ENCODE measurements at places on chromosomes 3 and 15.

DNA sequence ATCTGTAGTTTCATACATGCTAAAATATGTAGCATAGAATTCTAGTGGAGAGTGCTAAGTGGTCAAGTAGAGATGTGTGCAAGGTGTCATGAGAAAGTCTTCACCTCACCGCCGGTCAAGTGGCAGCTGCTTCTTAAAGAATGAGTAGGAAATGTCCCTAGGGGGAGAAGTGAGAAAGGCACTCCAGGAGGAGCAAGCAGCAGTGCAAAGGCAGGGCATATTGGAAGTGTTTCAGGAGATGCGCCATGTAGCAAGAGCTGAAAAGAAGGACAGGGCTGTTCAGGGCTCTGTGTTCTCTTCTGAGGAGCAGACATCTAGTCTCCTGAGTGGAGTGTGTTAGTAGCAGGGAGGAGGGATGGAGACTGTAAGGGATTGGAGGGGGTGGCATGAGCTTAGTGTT, 312.4 kb upstream of the SEMA6D start:
- no peak for DNase-seq

- DNase-seq = no peak
Observed at GRCh38 chr3:172101107-172101506, 61.7 kb downstream of the FNDC3B start.

GRCh38 chr15:85523530-85523929, 143.1 kb downstream of the AKAP13 start:
- DNase-seq = no peak

GRCh38 chr3:21585216-21585740, 165.7 kb downstream of the ZNF385D start:
- no peak for DNase-seq

DNA sequence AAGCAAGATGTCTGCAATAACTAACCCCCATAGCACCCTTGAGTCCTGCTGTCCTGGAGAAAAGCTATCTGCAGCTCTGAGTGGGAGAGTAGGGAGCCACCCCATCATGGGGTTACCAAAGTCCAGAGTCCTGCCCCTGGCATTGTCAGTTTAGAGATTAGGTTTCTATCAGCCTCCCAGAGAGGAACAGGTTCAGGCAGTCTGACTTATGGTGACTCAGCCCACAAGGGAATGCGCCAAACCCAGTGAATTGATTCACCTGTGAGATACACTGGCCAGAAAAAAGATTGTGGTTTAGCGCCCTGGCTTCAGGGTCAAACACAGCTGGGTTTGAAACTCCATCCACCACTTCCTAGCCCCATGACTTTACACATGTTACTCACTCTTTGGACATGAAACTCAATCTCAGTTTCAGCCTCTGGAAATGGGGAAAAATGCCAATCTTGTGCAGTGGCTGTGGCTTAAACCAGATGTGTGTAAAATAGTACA, 263.6 kb upstream of the HES1 start:
- DNase-seq = no peak

GRCh38 chr3:125324341-125324740, 50.8 kb downstream of the ZNF148 start:
- no peak for DNase-seq

DNA sequence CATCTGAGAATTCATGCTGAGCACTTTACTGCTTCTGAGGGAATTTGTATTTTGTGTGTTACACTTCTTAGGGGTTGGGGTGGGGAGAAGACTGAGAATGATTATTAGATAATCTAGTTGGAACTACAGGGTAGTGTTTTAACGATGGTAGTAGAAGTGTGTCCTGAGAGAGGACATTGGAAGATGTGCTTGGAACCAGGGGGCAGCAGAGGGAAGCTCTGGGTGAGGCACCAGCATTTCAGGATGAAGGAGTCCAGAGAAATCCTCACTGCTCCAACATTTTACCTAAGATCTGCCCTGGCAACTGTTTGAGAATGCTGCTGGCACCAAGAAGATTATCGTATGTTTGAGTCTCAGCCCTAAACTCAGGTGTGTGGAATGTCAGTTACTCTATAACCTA, 145.5 kb downstream of the SQOR start:
- DNase-seq = no peak

- no peak for DNase-seq
Observed at GRCh38 chr3:98371853-98372252, 18.2 kb downstream of the OR5K4 start.

DNA sequence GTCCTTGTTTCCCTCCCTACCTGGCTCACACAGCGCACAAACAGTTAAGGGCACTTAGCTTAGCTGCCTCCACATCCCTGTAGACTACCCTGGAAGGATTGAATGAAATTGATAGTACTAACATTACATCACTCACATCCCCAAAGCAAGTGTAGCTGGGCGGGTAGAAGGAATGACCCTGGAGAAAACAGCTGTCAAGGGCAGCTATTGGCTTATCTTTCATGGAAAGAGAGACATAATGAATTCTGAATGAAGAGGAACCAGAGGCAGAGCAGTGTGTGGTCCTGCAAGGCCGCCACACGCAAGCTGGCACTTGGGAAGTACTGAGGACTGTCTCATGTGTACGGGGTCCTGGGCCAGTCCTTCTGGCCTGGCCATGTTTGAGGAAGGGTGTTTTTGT, 369.6 kb upstream of the RGMA start:
- DNase-seq = no peak

DNA sequence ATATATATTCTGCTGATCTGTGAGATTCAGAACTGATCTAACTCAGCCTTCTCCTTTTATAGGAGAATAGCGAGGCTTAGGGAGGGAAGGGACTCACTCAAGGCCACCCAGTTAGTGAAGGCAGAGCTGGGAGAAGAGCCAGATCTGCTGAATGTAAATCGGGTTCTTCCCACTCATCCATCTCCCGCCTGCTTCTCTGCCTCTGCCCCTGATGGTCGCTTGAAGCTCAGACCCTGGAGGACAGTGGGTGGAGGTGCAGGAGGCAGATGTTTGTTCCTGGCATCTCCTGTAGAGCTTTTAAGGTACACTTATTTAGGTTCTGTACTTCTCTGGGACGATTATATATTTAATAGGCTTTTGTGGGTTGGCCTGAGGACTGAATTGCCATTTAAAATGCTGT, 4.3 kb downstream of the PDIA5 start:
- no peak for DNase-seq

- DNase-seq = no peak
Observed at GRCh38 chr3:66554178-66554577, 53.4 kb upstream of the LRIG1 start.

DNA sequence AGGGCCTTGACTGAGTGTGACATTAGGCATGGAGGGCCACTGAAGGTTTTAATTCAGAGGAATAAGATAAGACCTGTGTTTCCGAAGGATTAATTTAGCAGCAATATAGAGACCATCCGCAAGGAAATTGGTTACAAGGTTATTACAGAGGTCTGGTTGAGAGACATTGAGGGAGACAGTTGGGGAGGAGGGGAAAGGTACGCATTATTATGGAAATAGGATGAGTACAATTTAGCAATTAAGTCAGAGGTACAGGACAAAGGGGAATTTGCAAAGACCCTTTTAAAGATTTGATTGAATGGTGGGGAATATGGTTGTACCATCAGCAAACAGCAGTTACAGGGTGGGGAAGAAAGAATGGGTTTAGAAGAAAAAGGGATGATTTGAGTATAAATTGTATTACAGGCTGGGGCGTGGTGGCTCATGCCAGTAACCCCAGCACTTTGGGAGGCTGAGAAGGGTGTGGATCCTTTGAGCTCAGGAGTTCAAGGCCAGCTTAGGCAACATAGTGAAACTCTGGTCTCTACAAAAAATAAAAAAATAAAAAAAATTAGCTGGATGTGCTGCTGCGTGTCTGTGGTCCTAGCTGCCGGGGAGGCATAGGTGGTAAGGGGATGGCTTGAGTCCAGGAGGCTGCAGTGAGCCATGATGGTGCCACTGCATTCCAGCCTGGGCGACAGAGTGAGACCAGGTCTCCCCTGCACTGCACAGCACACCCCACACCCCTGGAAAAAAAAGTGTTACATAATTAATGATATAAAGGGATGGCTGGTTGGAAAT, 11.3 kb downstream of the ARL8B start:
- DNase-seq = no peak

DNA sequence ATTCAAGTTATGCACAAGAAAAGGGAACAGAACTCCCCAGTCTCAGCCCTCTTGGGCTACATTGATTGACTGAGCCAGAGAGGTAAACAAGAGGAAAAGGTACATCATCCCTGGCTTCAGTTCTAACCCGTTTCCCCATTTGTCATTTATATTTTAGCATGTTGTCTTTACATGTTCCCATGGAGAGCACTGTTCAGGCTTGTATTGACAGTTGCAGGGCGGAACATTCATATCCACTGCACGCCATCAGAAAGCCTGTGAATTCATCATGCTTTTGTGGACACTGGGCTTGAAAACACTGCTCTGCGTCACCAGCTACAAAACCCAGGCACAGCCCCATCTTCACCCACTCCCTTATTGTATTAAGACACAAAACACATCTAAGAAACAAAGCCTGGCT, 240.9 kb upstream of the EIF1B start:
- DNase-seq = no peak

DNA sequence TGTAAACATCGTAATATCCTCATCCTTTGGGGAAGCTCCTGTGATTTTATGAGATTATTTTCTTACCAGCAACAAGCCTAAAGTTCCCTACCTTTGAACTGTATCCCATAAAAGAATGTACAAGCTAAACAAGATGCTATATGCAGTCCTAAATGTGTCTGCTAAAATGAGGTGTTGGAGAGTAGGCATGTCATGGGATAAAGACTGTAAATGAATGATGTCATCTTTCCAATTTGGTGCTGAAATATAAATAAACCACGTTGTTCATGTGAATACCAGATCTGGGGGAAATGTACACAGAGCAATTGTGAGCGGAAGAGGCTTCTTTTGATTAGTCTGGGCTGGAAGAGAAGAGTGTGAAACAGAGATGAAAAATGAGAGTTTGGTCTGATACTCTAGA, 214.9 kb upstream of the WNT5A start:
- DNase-seq = no peak

- no peak for DNase-seq
Observed at GRCh38 chr3:169627073-169627472, 36.4 kb downstream of the MECOM start.

GRCh38 chr15:81261172-81261811, 62.6 kb downstream of the STARD5 start:
- no peak for DNase-seq

GRCh38 chr3:132803889-132804288, 81.7 kb upstream of the NPHP3 start:
- DNase-seq = no peak

GRCh38 chr15:73981761-73982221, 10.3 kb downstream of the STOML1 start:
- no peak for DNase-seq

DNA sequence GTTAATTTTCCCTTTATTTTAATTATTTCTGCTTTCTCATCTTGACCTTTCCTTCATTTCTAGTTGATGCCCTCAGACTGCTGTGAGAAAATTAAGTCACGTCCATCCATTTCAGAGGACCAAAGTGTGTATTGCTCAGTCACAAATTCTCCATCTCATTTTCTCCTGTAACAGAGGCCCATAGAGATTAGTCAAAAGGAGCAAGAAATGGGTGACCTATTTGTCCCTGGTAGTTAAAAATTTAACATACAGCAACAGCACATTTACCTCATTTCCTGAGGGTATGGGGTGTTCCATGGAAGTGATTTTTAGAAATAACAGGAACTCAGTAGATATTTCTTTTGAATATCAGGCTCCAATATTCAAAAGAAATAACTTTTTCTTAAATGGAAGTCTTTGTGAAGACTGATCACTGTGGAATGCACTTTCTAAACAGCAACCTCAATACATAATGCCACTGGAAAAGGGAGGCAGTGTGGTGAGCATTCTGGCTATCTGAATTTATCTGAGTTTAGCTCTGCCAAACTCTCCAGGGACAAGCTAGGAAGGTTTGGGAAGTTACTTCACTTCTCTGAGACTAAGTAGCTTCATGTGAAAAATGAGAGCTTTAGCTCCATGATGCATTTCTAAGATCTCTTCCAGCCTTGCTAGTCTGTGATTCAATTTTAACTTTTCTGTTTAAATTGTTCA, 808.2 kb downstream of the SQOR start:
- no peak for DNase-seq

DNA sequence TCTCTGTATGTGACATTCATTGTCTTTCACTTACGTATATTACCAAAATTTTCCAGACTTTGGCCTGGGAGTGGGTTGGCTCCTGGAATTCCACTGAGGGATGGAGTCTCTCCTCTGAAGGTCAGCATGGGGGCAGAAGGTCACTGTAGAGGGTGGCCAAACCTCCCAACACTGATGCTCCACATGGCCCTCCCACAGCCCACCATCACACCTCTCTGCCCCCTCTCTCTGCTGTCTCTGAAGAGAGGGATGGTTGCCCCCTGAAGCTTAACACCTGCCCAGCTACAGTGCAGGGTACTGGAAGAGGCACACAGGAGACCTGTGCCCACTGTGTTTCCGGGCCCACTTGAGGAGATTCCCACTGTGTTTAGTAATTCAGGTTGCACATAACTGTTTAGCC, 52.2 kb downstream of the CMTM6 start:
- DNase-seq = no peak

GRCh38 chr3:189331002-189331418, 159.2 kb downstream of the TPRG1 start:
- no peak for DNase-seq

DNA sequence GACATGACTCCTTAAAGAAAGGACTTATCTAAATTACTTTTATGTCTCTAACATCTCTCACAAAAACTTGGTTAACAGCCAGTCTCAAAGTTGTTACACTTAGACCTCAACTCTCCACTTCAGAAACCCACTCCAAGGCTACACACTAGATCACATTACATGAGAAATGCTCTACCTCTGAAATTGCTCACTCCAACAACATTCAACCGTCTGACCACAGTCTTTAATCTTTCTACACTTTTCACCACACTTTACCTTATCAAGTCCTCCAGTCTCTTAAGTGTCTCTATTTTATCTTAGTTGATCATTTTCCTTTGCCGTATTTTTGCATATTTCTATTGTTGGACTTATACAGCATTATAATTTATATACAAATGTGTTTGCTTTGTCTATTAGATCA, 5.8 kb downstream of the SLC12A6 start:
- DNase-seq = peak; percentile 33

GRCh38 chr3:165523801-165524200, 313.4 kb downstream of the BCHE start:
- no peak for DNase-seq

GRCh38 chr3:72380711-72381493, 467.3 kb downstream of the SHQ1 start:
- no peak for DNase-seq

DNA sequence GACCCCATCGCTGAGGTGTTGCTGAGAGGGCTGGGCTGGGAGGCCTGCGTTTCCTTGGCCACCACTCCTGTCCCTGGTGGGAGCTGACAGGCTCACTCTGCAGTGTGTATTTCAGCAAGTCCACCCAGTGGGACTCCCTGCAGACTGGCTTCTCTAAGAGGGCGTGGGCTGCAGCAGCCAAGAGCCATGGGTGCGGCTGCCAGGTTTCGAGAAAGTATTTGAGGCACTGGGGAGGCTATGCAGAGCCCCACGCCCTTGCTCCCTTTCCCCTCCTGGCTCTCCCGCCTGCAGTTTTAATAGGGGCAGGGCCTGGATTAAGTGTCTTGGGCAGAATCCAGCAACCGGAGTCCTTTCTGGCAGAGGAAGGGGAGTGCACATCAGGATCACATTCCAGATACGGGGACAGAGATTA, 242.1 kb downstream of the THSD4 start:
- no peak for DNase-seq
